Activated CD4-positive, alpha-beta T cell treated with anti-CD3 and anti-CD28 coated beads for 24 hours (primary cell): ENCODE measurements at places on chromosomes 5 and 9.

- no peak for DNase-seq
Observed at GRCh38 chr5:160348080-160348479, 22.3 kb downstream of the C1QTNF2 start.

- no peak for DNase-seq
Observed at GRCh38 chr5:112869948-112870347, 8.9 kb downstream of the SRP19 start.

DNA sequence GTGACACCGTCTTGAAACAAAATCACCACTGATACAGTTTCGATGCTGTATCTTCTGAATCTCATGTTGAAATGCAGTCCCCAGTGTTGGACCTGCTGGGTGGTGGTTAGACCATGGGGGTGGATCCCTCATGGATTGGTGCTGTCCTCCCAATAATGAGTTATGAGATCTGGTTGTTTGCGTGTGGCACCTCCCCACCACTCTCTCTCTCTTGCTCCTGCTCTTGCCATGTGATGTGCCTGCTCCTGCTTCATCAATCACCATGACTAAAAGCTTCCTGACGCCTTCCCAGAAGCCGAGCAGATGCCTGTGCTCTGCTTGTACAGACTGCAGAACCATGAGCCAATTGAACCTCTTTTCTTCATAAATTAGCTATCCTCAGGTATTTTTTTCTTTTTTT is 15.2 kb upstream of the C5orf15 start:
- no peak for DNase-seq

DNA sequence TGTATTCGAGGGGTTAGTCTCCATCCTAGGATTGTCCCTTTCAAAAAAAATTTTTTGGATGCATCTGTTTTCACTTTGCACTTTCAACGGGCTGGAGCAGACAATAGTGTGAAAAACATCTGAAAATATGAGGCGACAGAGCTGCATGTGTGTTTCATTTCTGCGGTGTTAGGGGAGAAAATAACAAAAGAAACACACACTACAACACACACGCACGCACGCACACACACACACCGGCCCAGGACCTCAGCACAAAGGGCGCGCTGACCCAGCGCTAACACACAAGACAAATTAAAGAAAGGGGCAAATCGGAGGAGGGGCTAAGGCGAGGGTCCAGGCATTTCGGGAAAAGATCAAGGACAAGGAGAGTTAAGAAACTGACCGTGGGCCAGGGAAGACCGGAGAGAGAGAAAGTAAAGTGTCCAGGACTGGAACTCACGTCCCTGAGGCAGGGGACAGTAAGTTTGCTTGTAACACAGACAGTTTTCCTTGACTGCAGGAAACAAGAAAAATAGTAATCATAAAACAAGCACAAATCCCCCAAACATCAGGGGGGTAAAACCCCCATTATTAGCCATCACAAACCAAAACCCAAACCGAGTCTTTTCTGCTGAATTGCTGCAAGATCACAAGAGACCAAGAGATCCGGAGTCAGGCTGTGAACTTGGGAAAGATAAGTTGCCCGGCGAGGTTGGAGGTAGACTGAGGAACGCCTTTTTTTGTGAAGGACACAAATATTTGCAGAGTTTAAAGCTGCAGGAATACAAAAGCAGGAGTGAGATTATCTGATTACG is 302.1 kb downstream of the PARP8 start:
- DNase-seq = no peak

- no peak for DNase-seq
Observed at GRCh38 chr5:175887463-175887862, 16.1 kb downstream of the CPLX2 start.

DNA sequence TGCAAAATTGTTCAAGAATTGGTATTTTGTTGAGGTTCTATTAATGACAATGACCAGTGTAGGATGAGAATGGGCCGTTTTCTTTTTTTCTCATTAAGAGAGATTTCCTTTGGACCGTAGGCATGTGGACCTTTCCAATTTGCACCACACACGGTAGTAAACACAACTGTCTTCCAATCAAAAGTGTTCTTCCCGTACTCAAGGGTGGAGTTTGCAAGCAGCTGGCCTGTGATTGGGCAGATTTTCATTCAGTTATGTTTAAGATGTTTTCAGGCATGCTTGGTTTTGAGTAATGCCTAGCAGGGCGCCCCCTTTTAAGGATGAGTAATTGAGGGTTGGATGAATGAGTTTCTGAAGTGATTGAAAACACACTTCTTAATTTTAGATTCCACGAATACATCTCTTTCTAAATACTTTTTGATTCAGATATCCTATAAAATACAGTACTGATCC is 2.5 kb downstream of the KDM3B start:
- DNase-seq = peak; percentile 40

DNA sequence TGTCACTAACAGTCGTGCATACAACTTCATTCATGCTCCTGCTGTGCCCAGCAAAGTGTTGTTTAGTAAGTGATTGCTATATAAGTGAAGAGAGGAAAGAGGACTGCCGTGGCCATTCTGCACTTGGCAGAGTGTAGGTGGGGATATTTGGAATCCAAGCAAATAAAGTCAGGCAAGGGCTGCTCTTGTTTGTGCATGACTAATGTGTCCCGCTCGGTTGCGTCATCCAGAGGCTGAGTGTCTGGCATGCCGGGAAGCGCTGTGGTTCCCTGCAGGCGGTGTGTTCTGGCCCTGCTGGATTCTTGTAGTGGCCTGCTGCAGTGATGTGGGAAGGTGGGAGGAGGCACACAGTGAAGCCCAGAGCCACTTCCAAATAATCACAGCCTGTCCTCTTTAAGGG is 136.9 kb upstream of the ANKH start:
- no peak for DNase-seq

GRCh38 chr9:36793277-36793676 is 220.6 kb downstream of the MELK start:
- no peak for DNase-seq
